ENCODE measurements at places on chromosomes 5 and 9. TPM values are rescaled to one million over a fixed set of nuclear protein-coding genes. Genes with fewer than 3 reads are reported as not detected.

DIRAS2 gene
- not detected for total RNA-seq

MAP1B gene
- total RNA-seq: 35.8 TPM

SLC6A7 gene
- not detected for total RNA-seq

TMEM252 gene
- not detected for total RNA-seq

ADRB2 gene
- total RNA-seq: 0.59 TPM

TAF11L2 gene
- not detected for total RNA-seq

ORM2 gene
- total RNA-seq: not detected

IL33 gene
- total RNA-seq: not detected

PHF19 gene
- 73.4 TPM for total RNA-seq

GRXCR2 gene
- total RNA-seq: not detected

OLFML2A gene
- 43.6 TPM for total RNA-seq

PLK2 gene
- 120 TPM for total RNA-seq

SLC22A4 gene
- 6.7 TPM for total RNA-seq

GDNF gene
- 2.2 TPM for total RNA-seq

ISL1 gene
- not detected for total RNA-seq

NCS1 gene
- 26.4 TPM for total RNA-seq

ARID3C gene
- not detected for total RNA-seq

SEMA6A gene
- total RNA-seq: 0.12 TPM

ELAVL2 gene
- 1.1 TPM for total RNA-seq

ZNF300 gene
- 7.7 TPM for total RNA-seq

ARHGEF39 gene
- total RNA-seq: 7.6 TPM

SOHLH1 gene
- not detected for total RNA-seq

JADE2 gene
- 10.7 TPM for total RNA-seq

RNF208 gene
- not detected for total RNA-seq

LTC4S gene
- total RNA-seq: not detected

KLHL9 gene
- 22.3 TPM for total RNA-seq

GRM6 gene
- total RNA-seq: not detected
